Cortex of kidney (tissue), 1 donor: ENCODE measurements at places on chromosomes 11 and 22.

DNA sequence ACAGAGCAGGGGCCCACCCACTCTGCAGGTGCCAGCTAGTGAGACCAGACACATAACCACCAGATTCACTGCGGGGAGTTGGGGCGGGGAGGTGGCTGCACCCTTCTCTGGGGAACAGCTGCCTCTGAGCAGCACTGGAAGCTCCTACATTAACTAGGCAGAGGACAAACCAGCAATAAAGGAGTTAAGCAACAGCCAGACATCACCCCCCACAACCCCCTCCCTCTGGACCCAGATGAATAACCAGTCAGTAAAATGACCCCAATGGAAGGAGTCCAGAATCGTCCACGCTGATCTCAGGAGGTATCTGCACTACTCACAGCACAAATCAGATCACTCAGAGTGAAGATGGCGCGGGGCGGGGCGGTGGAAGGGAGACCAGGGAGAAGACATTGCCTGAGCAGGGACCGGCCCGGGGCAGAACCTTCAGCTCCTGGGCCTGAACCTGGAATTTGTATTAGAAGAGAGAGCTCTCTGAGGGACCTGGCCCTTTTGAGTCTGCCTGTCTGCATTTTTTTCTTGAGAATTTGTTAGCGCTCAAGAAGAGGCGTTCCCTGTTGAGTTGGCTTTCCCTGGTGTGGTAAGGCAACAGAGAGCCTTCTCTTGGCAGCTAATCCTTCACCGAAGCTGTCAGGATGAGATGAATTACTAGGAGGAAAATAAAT, 125.5 kb upstream of the NCAM1 start:
- no peak for DNase-seq

GRCh38 chr22:30868663-30869385, 99.8 kb downstream of the MORC2 start:
- DNase-seq, result no peak

DNA sequence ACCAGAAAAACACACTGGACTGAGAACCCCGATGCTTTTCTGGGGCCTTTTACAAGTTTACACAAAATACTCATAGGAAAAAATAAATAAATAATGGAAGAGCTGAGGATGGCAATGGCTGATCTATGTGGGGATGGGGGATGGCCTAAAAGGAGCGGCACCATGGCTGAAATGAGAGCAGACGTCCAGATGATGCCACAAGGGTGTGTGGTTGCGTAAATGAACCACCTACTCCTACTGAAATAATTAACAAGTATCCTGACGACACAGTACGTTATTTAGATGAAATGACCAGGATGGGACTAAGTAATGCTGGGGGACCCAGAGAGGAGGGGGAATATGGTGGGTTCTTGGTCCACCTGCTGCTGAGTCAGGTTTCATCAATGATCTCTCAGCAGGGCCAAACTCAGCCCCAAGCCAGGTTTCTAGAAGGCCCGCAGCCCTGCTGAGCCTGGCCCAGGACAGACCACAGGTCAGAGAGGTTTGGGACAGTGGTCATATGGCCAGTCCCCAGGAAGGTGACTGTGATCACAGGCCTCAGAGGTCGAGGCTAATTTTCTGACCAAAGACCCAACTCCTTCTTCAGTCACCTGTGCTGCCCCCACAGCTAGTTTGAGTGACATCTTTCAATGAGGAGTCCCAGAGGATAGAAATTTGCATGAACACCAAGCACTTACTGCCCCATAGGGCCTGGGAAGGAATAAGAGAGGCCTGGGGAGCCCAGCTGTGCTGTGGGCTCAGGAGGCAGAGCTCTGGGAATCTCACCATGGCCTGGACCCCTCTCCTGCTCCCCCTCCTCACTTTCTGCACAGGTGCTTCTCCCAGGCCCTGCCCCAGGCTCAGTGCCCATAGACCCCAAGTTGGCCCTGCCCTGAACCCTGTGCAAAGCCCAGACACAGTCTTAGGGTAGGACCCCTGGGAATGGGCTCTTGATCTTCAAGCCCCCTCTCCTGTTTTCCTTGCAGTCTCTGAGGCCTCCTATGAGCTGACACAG, 76.3 kb upstream of the IGLL5 start:
- no peak for DNase-seq

GRCh38 chr11:11977206-11977938, 31.1 kb downstream of the DKK3 start:
- DNase-seq, result no peak

- no peak for DNase-seq
Observed at GRCh38 chr11:134045799-134046635, 22.9 kb upstream of the JAM3 start.

DNA sequence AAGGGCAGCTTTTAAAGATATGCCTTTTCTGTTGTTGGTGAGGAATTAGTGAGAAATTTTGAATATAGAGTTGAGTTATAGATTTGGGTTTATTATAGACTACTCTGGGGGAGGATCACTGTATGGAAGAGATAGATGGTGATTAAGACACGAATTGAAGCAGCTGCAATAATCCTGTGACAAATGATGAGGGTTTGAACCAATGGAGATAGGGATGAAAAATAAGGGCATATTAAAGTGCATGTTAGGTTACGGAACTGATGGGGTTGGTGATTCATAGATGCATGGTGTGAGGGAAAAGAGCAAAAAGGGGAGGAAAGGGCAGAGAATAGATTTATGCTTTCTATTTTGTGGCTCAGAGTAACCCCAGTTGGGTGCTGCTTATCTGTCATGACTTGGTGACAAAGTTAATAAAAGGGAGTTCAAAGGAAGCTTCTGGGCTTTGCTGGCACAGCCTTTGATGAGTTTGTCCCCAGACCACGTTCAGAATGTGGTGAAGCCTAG, 11.8 kb downstream of the C11orf87 start:
- no peak for DNase-seq

GRCh38 chr11:64318766-64319761, 1.1 kb downstream of the PRDX5 start:
- no peak for DNase-seq

DNA sequence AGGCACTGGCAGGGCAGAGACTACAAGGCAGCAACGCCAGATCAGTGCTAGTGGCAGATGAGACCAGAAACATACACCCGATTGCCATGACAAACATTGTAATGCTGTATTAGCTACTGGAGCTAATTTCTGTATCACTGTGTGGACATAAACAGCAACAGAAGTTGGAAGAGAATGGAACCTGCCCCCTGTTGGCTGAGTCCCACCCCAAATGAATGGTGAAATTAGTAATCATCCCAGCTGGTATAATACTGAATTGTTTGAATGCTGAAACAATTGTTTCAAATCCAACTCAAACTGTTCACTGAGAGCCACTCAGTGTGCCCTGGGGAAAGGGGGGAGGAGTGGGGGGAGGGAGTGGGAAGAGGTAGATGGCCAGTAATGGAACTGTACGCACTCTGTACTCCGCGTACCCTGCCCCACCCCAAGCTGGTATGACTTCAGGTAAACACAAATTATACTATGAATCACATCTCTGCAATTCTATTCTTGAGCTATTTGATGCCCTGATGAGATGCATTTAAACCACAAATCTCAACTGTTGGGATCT, 11.2 kb upstream of the BIRC3 start:
- no peak for DNase-seq

DNA sequence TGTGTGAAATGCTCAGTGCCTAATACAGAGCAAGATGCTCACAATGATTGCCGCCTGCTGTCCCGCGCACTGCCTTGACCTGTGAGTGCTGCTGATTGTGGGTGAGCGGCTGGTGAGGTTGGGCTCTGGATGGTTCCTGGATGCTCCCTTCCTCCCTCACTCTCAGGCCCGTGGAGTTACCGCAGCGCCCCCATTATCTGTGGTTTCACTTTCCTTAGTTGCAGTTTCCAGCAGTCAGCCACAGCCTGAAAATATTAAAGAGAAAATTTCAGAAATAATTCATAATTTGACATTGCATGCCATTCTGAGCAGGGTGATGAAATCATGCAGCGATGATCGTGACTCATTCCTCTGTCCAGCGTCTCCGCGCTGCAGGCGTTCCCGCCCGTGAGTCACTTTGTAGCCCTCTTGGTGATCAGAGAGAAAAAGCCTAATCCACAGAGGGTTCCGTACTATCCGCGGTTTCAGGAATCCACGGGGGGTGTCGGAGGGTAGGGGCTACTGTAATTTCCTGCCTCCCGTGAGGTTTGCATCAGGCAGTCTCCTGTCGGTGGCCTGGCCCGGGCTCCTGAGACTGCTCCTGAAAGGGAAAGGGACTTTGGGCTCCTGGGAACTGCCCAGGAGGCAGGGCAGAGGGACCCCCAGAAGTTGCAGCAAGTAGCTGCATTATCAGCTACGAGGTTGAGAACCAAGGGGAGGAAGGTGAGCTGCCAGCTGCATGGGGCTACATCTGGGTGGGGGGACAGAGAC, 10.6 kb downstream of the RPL3 start:
- no peak for DNase-seq

- DNase-seq, result no peak
Observed at GRCh38 chr22:48897645-48898370, 929.9 kb downstream of the BRD1 start.

- DNase-seq, result no peak
Observed at GRCh38 chr11:120350637-120351036, 14.4 kb downstream of the ARHGEF12 start.

DNA sequence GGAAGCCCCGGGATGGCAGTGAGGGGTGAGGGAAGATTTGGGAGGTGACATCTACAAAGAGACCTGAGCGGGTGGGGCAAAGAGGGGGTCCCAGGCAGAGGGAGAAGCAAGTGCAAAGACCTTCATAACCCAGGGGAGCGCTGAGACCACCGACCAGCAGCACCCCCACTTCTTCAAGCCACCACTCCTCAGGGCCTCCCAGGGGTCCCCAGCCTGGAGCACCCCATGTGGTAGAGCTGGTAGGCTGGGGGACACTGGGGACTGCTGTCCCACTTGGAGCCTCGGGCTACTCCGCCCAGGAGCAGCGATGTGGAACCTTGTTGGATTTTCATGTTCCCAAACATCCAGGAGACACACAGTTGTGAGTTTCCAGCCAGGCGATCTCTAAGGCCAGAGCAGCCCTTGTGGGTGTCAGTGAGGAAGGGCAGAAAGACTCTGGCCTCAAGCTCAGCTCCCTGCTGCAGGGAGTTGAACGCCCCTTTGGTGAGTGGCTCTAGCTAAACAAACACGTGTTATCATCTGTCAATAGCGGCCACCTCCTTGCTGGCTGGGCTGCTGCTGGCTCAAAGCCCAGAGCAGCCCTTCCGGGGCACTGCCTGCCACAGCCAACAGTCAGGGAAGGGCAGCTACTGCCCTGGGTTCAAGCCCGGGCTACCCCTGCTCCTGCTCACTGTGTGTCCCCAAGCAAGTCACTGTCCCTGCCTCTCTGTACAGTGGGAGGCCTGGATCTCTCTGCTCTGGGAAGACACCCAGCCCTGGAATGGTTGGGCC, 25.7 kb upstream of the CHKA start:
- DNase-seq, result no peak

- no peak for DNase-seq
Observed at GRCh38 chr11:48036011-48036410, 55.7 kb downstream of the PTPRJ start.

- no peak for DNase-seq
Observed at GRCh38 chr22:34776817-34777216, 289.1 kb upstream of the ISX start.

GRCh38 chr11:76280151-76280881, 74.0 kb upstream of the WNT11 start:
- DNase-seq, result no peak

GRCh38 chr11:7775689-7776088, 21.1 kb downstream of the OR5P2 start:
- DNase-seq, result no peak

- no peak for DNase-seq
Observed at GRCh38 chr11:102205805-102206204, 95.6 kb downstream of the YAP1 start.

GRCh38 chr22:27128461-27129085, 471.2 kb downstream of the MIAT start:
- DNase-seq, result no peak

DNA sequence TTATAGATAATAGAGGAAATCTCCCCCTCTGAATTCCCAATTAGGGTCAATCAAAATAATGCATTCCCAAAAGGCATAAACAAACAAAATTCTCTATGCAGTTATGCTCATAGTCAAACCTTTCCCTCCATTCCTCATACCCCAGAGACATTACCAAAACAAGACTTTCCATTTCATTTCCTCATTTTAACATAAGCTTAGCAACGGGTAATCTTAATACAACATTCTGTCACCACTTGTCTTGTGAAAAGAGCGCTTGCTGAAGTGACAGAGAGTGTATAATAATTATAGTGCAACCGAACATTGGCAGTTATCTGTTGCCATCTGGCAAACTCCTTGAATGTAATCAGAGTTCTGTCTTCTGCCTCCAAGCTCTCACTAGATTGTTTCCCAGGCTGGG, 1.2 kb upstream of the SLN start:
- DNase-seq, result no peak

DNA sequence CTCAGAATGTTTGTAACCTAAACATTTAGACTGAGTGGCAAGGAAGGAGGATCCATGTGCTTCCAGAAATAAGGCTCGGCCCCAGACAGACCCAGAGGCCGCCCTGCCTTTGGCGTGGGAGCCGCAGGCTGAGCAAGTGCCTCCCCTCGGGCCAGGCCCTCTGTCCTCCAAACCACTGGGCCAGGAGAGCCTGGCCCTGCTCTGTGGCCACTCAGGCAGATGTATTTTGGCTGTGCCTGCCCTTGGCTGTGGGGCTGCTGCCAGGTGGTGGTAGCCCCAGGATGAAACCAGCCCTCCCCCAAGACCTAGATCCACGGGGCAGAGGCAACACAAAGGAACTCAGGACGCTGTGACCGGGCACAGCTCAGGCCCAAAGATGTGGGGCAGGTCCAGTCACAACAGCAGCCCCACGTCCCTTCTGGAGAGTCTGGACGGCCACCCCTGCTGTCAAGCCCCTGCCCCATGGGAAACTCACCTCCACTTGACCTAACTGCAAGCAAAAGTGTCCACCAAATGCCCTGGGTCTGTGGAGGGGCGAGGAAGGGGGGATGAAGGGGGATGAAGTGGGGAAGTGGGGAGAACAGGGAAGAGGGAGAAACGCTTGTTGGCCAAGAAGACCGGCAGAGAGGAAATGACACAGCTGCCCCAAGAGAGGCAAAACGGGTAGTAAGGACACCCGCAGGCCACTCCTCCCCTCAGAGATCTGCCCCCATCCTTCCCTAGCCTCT, 24.0 kb downstream of the PISD start:
- DNase-seq, result no peak

DNA sequence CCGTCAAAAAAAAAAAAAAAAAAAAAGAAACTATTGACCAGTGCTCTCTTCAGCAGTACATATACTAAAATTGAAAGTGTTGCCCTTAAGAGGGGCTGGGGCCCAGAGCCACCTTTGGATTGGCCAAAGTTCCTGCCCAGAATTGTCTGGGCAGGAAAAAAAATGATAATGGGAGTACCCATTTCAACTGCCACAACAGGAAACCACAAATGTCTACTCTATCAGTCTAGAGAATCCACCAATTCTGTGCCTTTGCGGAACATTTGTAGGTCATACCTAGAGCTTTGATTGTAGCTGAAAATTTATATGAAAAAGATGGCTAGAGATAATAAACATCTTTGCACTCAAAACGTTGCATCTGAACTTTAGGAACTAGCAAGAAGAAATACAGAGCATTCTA, 69.4 kb downstream of the FAM76B start:
- DNase-seq, result no peak

DNA sequence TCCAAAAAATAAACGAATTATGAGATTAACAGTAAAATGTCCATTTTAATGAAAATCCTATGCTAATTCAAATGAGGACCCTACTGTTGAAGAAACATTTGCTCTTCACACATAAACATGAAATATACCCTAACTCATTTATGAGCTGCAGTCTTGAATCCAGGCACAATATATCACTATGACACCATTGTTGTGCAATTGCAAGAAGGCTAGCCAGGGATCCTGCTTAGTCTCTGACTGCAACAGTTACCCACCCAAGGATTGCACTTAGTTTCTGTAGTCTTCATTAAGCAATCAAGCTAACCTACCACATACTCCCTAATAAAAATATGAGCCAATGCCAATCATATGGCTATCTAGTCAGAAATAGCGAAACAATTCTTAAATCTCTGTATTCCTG, 981.0 kb upstream of the FAT3 start:
- DNase-seq, result no peak
